NCI-H2107 (cell line): ENCODE measurements at places on chromosomes 6 and 20.

DNA sequence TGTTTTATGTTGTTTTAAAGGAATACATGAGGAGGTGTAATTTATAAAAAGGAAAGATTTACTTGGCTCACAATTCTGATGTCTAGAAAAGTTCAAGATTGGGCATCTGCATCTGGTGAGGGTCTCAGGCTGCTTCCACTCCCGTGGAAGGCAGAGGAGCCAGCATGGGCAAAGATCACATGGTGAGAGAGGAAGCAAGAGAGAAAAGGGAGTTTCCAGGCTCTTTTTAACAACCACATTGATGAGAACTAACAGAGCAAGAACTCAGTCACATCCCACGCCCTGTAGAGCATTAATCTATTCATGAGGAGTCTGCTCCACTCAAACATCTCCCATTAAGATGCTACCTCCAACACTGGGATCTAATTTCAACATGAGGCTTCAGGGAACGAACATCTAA lies 1666.3 kb downstream of the HACE1 start:
- DNase-seq: no peak

- no peak for DNase-seq
Observed at GRCh38 chr6:146543211-146543939, at the start of gene RAB32. TSS of gene RAB32 (plus strand) at chr6:146543833. CDS start at chr6:146543872, 39 bp downstream.

- no peak for DNase-seq
Observed at GRCh38 chr6:14635195-14635594, 517.6 kb downstream of the CD83 start.

- no peak for DNase-seq
Observed at GRCh38 chr20:34543463-34544056, 15.0 kb upstream of the MAP1LC3A start.
